Renal cortical epithelial cell (primary cell): ENCODE measurements at places on chromosomes 3 and 15.

DNA sequence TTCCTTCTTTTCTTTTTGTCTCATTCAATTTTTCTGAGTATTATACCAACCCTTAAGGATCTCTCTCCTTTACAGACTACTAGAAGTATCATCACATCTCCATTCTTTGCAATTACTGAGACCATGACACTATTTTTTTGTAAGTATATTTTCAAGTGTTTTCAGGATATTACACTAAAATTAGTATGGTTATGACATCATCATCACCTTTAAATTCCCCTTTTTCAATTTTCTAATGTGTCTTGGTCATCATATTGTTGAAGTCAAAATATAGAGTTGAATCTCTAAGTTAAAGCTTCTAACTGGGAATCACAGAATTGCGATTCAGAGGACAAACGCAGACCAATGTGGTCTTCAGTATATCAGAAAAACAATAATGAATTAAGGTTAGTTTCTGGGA lies 1475.1 kb downstream of the OTOL1 start:
- no peak for DNase-seq

DNA sequence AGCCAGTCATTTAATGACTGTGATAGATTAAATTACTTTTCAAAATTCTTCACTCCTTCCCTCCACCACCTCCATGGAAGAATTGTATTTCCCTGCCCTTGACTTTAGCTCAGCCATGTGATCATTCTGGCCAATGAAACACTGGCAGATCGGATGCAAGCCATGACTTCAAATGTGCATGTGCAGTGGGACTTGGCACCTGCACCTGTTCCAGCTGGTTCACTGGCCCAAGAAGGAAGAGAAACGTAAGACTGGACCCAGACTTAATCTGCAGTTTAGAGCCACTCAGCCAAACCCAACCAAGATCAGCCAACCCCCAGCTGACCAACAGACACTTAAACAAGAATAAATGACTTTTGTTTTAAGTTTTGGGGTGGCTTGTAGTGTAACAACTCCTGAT lies 11.8 kb downstream of the DPH3 start:
- DNase-seq: no peak

GRCh38 chr3:852033-852432 lies 240.8 kb upstream of the CNTN6 start:
- no peak for DNase-seq

GRCh38 chr15:70179309-70179892 lies 81.7 kb upstream of the TLE3 start:
- DNase-seq: no peak

- no peak for DNase-seq
These were observed 111.0 kb upstream of the RAP2B start for GRCh38 chr3:153050978-153051377.

GRCh38 chr15:91413142-91413541 lies 313.1 kb downstream of the SV2B start:
- no peak for DNase-seq

GRCh38 chr3:127835993-127836882 lies 13.9 kb upstream of the MGLL start:
- DNase-seq: no peak

DNA sequence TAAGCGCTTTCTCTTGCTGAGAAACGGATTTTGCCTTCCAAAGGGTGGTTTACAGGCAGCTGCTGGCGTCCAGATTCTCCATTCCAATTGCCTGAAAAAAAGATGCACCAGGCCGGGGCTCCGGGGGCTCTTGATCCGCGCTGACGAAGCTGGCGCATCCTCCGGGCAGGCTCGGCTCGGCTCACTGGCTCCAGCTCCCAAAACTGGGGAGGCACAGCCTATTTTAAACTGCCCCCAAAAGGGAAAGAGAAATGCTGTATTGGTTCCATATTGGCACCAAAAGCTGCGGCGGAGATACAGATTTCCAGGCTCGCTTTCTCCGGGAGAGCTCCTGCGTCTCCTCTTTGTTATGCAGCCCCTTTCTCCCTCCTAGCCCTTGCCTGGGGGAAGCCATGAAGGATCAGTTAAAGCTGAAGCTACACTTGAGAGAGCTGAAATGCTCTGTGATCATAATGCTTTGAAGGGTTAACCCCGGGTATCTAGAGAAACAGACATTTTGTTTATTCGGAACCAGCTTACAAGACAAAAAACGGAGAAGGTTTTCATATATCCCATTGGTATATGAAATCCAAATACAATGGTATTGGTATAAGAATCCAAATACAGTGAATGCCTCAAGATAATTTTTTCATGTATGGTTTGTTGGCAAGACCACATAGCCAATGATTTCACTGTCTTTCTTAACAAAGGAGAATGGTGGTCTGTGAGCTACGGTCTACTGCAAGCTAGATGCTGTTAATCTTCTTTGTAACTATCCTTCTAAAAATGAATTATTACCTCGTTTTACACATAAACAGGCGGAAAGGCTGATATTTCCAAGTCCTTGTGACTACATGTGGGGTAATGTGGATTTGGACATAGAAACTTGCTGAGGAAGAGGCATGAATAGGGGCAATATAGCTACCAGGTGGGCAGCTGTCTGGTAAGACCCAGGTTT lies 693 bp downstream of the CD200 start:
- DNase-seq: peak; percentile 20

- DNase-seq: no peak
These were observed 589.3 kb downstream of the UNC13C start for GRCh38 chr15:54567408-54568035.

- no peak for DNase-seq
These were observed 9.1 kb downstream of the EPHA3 start for GRCh38 chr3:89116476-89116875.
